Myometrial cell (primary cell): ENCODE measurements at places on chromosomes 11 and 22. TPM values are rescaled to one million over a fixed set of nuclear protein-coding genes. Genes with fewer than 3 reads are reported as not detected.

The TSPAN32 gene
- under 0.01 TPM in 1 of 2 replicates, not detected in the other for total RNA-seq

The MPPED1 gene
- total RNA-seq, result not detected in 2 replicates

The OR52H1 gene
- not detected in 2 replicates for total RNA-seq

The SUSD2 gene
- total RNA-seq, result 13.8 and 15.9 TPM in 2 replicates

The FGF4 gene
- total RNA-seq, result not detected in 2 replicates

The MCHR1 gene
- total RNA-seq, result 0.86 TPM in 1 of 2 replicates, not detected in the other

The P2RX6 gene
- 1.2 TPM in 1 of 2 replicates, not detected in the other for total RNA-seq

The VWCE gene
- total RNA-seq, result 0.58 TPM in 1 of 2 replicates, not detected in the other

The POU2AF2 gene
- total RNA-seq, result not detected in 2 replicates

The PGR gene
- 0.58 and 2.8 TPM in 2 replicates for total RNA-seq

The ELF5 gene
- not detected in 2 replicates for total RNA-seq
